ENCODE measurements at places on chromosomes 3 and 15.

DNA sequence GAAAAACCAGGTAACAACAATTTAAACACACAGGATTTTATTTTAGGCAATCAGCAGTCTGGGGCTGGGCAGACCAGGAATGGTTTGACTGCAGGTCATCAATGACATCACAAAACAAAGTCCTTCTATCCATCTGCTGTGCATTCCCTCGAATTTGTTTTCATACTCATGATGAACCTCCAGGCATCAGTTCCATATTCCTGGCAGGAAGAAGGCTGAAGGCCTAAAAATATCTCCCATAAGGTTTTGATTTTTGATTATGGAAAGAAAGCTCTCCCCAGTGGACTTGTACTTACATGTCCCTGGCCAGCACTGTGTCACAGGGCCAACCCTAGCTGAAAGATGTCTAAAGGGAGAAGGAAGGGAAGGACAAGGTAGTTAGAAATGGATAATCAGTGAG is 107.4 kb downstream of the PEAK1 start:
- DNase-seq, result no peak

- no peak for DNase-seq
These were observed 675.6 kb downstream of the GRM7 start for GRCh38 chr3:7536510-7536909.

DNA sequence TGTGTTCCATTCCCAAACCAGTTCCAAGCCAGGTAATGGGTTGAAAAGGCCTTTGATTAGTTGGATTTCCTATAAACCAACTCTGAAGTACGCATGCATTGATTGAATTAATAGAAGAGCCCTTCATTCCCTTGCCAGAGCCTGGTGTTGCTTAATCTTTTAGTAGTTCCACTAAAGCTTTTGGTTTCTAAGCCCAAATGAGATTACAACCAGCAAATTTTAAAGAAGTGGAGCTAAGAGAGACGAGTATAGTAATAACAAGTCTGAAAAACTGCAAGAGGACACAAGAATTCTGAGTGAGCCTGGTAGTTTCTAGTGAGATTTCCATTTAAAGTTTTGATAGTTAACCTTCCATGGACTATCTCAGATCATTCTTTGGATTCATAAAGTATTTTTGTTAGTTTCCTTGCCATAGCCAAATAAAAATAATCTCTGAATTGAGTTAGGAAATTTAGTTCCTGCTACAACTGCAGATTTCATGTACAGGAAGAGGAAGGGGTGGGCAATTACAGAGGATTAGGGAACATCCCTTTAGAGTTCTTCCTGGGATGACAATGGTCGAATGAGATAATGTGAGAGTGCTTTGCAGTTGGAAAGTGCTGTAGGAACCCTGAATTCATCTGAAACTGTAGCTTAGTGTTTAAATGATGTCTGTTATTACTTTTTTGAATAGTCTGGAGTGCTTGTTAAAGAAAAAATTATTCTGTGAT is 136.8 kb downstream of the FNDC3B start:
- DNase-seq, result no peak

DNA sequence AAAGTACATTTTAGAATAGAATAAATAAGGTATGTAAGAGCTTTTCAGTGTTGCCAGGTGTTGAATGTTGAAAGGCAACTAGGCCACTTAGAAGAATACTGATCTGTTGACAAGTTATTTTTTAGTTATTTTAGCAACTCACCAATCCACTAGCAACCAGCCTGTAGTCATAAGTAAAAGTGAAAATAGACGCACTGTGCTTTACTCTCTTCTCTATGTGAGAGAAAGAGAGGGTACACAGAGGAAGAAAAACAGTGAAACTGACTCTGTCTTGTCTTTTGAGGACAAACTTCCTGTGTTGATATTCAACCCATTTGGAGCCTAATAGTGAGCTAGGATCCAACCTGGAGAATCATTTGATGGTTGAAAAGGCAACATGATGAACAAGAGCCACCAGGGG is 327.1 kb upstream of the GOLIM4 start:
- no peak for DNase-seq

GRCh38 chr3:111282024-111282423 is 210.4 kb downstream of the NECTIN3 start:
- no peak for DNase-seq

DNA sequence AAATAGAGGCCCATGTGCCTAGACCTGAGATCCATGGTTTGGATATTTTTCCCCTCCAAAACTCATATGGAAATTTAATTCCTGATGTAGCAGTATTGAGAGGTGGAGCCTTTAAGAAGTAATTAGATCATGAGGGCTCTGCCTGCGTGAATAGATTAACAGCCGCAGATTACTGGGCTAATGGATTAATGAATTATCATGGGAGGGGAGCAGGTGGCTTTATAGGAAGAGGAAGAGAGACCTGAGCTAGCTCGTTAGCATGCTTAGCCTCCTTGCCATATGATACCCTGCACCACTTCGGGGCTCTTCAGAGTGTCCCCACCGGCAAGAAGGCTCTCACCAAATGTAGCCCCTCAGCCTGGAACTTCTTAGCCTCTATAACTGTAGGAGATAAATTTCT is 15.8 kb downstream of the ARHGEF26 start:
- no peak for DNase-seq

- no peak for DNase-seq
These were observed 463.5 kb downstream of the FOXP1 start for GRCh38 chr3:71120012-71120411.

GRCh38 chr3:2655229-2655701 is 454.9 kb downstream of the IL5RA start:
- no peak for DNase-seq

- DNase-seq, result no peak
These were observed 82.2 kb upstream of the CTDSPL start for GRCh38 chr3:37779289-37780152.

DNA sequence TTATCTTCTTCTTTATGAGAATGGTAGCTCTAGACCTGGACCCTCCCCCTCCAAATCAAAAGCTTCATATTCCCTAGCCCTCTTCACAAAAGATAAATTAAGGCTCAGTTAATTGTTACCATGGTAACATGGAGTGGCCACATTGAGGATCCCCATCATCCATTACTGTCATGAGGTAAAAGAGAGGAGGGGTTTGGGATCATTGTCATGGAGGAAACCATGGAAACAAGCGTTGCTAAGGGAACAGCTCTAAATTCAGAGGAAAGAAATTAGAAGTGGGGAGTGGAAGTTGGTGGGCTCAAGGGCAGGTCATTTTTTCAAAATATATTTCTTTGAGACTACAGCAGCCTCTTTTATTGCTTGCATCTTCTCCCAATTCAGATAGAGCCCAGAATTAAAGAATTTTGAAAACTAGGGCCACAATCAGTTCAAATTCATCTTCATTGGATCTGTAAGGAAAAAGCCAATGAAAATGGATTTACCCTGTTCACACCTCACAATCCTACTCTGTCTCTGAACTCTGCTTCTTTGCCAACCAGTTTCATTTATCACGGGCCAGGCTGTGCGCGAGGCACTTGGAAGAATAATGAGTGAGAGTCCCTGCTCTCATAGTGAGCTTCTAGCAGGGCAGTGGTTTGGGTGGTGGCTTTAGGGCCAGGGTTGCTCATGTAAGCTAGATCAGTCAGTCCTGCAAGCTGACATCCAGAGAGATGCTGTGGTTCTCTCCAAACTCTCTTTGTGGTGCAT is 11.6 kb upstream of the AEN start:
- DNase-seq, result no peak

Data from left lobe of liver (tissue), 2 donors.